ENCODE measurements at places on chromosomes 5 and 9.

DNA sequence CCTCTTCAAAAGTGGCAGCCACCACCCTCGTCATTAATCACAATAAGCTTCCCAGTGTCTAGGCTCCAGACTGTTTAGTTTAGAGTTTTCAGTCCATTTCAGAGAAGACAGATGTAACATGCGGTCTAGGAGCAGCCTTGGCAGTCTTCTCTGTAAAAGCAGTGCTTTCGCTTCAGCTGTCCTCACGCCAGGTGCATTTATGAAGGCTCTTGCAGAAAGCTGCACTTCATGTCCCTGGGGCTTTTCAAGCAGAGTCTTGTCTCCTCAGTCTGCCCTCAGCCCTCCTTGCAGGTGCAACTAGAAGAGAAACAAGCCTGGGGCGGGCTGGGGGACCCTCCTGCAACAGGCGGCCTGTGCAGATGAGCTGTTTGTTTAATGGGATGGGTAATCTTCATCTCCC, 281.9 kb downstream of the DRD1 start:
- DNase-seq: no peak

- no peak for DNase-seq
Measured at GRCh38 chr5:145682197-145682899, 152.8 kb downstream of the PRELID2 start.

DNA sequence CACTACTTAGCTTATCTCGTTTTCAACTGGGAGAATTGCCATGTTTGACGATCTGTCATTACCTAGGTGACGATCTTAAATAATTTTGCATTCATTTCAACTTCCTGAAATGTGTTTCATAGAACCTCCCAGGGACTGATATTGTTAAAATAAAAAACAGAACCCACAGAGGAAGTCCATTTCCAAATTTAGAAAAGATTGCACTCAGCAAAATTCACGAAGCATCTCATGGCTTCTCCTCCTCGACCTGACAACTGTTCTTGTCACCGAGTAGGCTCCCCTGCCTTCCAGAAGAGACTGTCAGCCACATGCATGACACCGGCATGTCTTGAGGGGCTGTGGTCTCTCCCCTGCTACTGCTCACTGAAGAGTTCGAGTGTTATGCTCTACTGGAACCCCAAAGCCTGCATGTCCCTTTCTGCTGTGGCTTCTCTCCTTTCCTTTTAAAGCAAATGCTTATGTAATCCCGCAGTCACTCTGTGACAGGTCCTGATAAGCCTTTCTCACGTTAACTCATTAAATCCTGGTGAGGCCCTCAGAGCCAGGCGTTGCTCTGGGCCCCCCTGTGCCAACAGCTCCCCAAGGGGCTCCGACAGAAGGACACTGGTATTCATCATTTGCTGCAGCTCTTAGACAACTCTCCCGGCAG, 26.8 kb upstream of the ANKRD33B start:
- no peak for DNase-seq

DNA sequence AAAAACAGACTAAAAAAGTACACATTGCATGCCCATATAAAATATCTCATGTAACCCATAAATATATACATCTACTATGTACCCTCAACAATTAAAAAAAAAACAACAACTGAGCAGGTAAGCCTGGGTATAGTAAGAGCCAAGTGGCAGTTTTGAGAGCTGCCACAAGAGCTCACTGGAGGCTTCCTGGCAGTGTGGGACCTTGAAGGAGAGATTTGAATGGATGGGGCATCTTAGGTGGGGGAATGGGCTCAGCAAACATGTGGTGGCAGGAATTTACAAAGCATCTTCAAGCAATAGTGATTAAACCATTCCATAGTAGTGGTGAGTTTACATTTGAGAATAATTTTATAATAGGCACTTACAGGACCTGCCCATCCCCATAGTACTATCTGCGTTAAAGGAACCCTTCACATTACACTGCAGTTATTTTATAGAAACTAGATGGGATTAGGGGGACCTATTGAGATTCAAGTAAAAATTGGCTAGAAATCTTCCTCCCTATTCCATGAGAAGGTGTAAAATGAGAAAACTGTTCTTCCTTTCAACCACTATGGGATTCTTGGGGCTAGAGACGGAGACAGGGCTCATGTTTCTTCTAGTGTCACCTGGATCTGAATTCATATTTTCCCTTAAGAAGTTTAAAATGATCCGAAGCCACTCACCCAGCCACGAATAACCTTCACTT, 6.9 kb downstream of the MEGF10 start:
- DNase-seq: no peak

DNA sequence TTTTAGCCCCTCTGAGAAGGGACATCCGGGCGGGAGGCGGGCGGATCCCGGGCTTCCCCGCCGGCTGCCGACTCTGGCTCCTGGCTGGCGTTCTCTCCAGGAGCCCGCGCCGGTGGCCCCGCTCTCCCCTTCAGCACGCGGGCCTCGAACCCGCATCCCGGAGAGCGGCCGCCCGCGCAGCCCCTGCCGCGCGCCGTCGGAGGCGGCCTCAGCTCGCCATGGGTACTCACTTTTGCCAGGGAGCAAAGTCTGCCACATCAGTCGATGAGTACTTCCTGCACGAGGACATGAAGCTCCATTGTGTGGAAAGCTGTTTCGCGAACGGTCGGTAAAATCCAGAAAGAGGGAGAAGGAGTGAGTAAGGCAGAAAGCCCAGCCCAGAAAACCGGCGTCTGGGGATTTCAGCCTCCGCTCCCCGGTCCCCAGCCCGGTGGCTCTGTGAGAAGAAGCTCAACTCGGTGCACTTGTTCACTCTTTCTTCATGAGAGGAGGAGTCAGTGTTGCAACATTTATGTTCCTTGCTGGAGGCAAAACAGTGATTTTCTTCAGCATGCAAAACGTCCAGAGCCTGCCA, at the start of gene PRLR:
PRLR (minus strand) TSS at position 450 of the 574 bp plus-strand sequence. CDS start 140,867 bp downstream, outside the sequence.
- no peak for DNase-seq

GRCh38 chr9:34809504-34810186, 99.7 kb upstream of the CCL21 start:
- no peak for DNase-seq

DNA sequence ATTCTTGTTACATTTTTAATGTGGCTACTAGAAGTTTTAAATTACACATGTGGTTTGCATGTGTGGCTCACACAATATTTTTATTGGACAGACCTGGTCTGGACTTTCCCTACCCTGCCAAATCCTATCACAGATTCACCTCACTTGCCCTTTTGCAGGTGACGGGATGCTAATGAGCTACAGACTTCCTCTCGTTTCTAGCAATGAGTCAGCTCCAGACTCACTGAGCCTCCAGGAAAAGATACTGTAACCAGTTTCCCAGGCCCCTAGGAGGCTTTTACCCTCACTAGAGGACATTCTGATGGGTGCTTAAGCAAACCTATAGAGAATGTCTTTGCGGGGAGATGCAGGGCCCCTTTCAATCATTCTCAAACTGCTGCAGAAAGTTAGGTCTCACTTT, 135.4 kb downstream of the WDR41 start:
- peak; percentile 55 for DNase-seq

GRCh38 chr5:2332521-2332920, 419.0 kb downstream of the IRX2 start:
- no peak for DNase-seq

GRCh38 chr5:157890836-157891597, 32.1 kb upstream of the CLINT1 start:
- no peak for DNase-seq

DNA sequence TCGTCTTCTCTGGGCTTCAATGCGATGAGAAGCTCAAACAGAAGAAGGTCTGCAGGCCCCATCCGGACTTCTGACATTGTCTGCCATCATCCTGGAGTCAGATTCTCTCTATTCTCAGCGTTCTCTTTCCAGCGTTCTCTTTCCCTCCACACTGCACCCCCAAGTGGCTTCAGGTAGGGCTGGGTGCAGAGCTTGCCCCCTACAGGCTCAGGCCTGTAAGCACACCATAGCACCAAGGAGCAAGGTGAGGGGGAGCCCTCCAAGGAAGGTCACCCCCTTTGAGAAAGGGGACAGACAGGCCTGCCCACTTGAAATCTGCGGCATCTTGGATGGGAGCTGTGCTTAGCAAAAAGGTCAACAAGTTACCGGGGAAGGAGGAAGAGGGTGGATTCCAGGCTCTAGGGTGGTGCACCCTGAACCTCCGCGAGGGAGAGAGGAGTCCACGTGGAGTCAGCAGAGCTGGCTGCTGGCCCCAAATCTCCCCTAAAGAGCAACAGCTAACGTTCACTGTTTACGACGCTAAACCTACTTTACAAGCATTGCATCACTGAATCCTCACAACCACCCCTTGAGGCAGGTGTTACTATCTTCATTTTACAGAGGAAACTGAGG, 27.5 kb downstream of the GPX3 start:
- no peak for DNase-seq

- no peak for DNase-seq
Measured at GRCh38 chr9:98105006-98105405, 14.0 kb downstream of the TRIM14 start.

DNA sequence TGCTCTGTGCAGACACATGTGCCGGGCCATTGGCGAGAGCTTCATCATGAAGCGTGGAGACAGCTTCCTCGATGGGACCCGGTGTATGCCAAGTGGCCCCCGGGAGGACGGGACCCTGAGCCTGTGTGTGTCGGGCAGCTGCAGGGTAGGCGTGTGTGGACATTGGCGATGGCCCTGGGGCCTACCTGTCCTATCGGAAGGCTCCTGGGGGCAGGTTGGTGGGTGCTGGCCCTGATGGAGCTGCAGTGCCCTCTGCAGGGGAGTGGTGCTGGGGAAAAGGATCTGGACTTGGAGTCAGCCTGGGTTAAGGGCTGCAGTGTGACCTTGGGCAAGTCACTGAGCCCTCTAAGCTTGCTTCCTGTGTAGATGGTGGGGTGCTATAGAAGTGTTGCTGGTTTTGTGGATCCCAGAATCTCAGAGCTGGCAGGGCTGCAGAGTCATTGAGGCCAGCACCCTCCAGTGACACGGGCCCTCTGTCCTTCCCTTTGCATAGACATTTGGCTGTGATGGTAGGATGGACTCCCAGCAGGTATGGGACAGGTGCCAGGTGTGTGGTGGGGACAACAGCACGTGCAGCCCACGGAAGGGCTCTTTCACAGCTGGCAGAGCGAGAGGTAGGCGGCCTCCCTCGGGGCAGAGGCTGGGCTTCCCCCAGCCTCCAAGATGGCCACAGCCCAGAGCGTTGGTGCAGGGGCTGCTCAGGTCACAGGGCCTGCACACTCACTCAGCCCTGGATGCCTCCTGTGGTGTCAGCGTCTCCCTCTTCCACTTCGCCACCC, 15.8 kb downstream of the ADAMTS13 start:
- DNase-seq: no peak

GRCh38 chr9:128159522-128159783, 612 bp upstream of the BBLN start:
- no peak for DNase-seq

GRCh38 chr9:346111-346571, 131.5 kb downstream of the DOCK8 start:
- DNase-seq: no peak

- no peak for DNase-seq
Measured at GRCh38 chr5:173488144-173488543, 128.3 kb downstream of the BOD1 start.

GRCh38 chr5:89213573-89213972, 330.6 kb upstream of the MEF2C start:
- peak; percentile 10 for DNase-seq
